ENCODE measurements at places on chromosomes 5 and 9.

DNA sequence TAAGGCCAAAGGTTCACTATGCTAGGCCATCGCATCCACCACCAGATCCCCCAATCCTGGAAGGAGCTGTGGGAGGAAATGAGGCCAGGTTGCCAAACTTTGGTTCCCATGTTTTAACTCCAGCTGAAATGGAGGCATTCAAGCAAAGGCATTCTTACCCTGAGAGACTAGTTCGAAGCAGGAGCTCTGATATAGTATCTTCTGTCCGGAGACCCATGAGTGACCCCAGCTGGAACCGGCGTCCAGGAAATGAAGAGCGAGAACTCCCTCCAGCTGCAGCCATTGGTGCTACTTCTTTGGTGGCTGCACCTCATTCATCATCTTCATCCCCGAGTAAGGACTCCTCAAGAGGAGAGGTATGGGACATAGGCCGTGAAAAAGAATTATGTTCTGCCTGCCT, 75.6 kb downstream of the GAPVD1 start:
- no peak for DNase-seq

- DNase-seq = no peak
These were observed 26.0 kb upstream of the CNOT6 start for GRCh38 chr5:180467989-180468731.

GRCh38 chr5:149133795-149134777, 7.2 kb upstream of the ABLIM3 start:
- DNase-seq = no peak

GRCh38 chr9:113389451-113389850, 11.6 kb downstream of the ALAD start:
- DNase-seq = no peak

GRCh38 chr9:37905131-37905505, 1.2 kb upstream of the SLC25A51 start:
- no peak for DNase-seq

- no peak for DNase-seq
These were observed 858.8 kb upstream of the NUDT12 start for GRCh38 chr5:104421431-104421830.

DNA sequence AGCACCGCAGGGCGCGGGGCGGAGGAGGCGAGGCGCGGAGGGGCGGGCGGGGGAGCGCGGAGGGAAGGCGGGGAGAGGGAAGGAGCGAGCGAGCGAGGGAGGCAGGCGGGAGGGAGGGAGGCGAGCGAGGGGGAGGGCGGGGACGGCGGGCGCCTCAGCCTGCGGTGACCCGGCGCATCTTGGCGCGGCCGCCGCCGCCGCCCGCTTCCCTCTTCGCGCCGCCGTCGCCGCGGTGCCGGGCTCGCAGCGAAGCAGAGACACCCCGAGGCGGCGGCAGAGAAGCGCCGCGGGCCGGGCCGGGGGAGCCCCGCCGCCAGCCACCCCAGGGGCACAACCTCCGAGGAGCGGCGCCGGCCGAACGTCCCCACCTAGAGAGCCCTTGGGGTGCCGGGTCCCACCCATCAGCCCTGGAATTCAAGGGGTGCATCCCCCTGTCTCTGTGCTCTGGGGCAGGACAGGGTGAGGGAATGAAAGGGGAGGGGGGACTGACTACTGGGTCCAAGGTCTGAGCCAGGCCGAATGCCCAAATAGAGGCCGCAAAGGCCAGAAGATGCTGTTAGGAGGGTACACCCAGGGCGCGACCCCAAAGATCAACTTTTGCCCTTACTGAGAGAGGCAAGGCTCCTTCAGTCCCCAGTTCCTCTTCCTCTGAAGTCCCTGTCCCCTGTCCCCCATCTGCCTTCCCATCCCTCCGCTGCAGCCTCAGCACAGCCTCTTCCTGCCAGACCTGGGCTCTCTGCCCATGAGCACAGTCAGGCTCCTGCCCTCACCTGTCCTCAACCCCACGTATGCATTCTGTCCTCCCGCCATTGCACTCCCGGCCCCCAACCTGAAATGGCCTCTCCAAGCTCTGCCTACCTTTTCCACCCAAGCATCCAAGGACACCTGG, at the start of gene ADAMTS2:
ADAMTS2 (minus strand) TSS at position 29 of the 889 bp plus-strand sequence. CDS start 133 bp downstream, outside the sequence.
- DNase-seq = no peak

- no peak for DNase-seq
These were observed 430.8 kb downstream of the MTRR start for GRCh38 chr5:8299716-8300115.

DNA sequence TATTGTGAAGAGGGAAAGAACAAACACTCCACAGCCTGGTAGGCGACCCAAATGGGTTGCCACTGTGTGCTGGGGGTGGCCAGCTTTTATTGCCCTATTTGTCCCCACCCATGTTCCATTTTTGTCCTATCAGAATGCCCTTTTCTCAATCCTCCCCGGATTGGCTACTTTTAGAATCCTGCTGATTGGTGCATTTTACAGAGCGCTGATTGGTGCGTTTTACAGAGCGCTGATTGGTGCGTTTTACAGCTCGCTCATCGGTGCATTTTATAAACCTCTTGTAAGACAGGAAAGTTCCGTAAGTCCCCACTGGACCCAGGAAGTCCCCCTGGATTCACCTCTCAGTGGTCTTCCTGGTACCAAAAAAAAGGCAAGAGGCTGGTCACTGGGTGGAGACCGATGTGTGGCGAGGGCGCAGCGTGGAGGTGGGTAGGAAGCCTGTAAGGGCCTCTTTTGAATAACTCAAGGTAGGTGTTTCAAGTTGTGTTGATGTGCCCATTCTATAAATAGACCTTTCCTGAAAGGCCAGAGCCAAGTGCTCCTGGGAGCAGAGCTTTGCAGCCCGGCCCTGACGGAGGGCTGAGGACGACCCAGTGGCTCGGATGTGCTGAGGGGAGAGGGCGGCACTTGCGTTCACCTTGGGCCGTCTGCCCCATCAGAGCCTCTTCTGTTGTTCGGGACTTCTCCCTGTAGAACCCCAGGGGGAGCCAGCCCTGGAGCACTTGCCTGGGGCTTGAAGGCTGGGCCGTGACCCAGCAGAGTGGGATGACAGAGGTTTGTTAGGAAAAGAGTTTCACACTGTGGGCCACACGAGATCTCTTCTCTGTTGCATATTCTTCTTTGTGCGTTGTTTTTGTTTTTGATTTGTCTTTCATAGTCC, 7.2 kb upstream of the GFPT2 start:
- DNase-seq = no peak

GRCh38 chr5:60455589-60455988, 244.4 kb downstream of the DEPDC1B start:
- no peak for DNase-seq

- no peak for DNase-seq
These were observed 63.8 kb upstream of the ZNF462 start for GRCh38 chr9:106799152-106799551.

- no peak for DNase-seq
These were observed 131.2 kb upstream of the LMX1B start for GRCh38 chr9:126482361-126483044.

GRCh38 chr9:96241391-96241809, 60.6 kb downstream of the HSD17B3 start:
- DNase-seq = no peak

GRCh38 chr5:74500110-74500917, 140.2 kb downstream of the ENC1 start:
- no peak for DNase-seq

DNA sequence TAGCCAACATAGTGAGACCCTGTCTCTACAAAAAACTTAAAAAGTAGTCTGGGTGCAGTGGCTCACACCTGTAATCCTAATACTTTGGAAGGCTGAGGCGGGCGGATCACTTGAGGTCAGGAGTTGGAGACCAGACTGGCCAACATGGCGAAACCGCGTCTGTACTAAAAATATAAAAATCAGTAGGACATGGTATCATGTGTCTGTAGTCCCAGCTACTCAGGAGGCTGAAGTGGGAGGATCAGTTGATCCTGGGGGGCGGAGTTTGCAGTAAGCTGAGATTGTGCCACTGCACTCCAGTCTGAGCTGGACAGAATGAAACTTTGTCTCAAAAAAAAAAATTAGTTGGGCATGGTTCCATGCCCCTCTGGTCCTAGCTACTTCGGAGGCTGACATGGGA, 57.9 kb upstream of the MIER3 start:
- no peak for DNase-seq

DNA sequence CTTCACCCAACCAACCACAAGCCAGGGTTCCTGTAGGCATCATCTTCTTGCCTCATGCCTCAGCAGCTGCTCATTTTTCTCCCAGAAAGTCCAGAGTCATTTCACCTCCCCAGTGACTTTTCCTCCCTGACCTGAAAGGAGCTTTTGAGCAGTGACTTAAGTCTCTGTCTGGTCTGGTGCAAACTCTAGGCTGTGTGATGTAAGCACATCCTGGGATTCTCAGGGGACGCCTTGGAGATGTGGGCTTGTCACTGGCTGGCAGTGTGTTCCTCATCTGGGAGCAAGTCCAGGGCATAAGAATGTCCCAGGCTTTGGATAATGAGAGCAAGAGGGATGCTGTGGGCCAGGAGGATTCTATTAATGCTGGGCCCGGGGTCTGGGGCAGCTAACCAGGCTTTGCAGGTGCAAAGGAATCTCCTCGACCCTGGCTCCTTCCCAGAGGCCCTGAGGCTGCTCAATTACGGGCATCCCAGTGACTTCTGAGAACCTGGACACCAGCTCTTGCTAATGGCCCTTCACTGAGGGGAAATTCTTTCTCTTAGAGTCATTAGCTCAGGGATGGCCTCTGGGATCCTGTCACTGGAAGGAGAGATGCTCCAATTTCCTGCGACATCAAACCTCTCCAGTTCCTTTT, 211.0 kb upstream of the PANK3 start:
- no peak for DNase-seq

- no peak for DNase-seq
These were observed 515.9 kb upstream of the PAPPA start for GRCh38 chr9:115637661-115638060.

DNA sequence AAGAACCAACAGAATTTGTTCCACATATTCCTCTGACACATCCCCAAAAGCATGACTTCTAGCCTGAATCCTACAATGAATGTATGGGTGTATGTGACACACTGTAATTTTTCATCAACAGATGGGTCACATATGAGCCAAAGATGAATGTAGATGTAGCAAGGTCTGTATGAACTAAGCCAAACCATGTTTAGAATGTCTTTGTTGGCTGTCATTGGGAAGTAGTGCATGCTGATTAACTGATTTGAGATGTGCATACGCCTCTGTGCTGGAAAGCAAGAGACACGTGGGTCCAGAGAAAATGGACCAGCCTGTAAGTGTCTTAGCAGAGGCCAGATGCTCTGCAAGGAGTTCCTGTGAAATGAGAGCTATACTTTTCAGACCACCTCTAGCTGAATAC, 222.0 kb downstream of the COMMD10 start:
- DNase-seq = no peak

GRCh38 chr5:177403102-177403791, 2.8 kb upstream of the PFN3 start:
- DNase-seq = no peak

DNA sequence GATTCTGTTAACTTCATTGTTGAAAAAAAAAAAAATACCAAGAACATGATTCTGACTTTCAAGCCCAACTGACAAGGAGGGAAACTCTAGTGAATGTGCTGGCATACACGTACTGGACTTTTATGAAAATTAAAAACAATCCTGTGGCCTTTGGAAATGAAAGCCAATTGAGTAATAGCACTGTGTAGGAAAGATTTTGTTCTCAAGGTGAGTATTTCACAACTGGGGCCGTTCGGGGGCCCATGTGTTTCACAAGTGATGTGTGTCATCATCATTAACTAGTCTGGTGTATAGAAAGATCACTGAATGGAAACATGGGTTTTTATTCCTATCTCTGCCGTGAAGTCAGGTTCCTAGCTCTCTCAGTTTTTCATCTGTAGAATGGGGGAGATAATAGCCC, 605.0 kb upstream of the CLINT1 start:
- no peak for DNase-seq

GRCh38 chr5:78801413-78801812, 152.8 kb upstream of the LHFPL2 start:
- DNase-seq = no peak

DNA sequence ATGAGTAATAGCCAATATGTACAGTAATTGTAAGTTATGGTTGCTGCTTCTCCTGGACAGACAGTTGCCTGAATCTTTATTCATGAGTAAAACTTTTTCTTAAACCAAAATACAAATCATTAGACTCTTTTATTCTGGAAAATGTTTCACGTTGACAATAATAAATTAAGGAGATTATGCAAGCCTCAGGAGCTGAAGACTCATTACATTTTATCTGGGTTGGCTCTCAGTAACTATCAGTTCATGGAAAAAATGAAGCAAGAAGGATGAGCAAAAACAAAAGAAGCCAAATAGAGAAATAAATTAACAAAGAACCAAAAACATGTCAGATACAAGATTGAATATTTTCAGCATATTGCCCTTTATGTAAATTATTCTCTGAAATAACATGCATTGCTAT, 88.9 kb upstream of the PRR16 start:
- DNase-seq = no peak

GRCh38 chr5:31362931-31363568, 168.8 kb downstream of the DROSHA start:
- no peak for DNase-seq
